ENCODE measurements at places on chromosomes 3 and 15.

- DNase-seq: no peak
These were observed 8.4 kb downstream of the MELTF start for GRCh38 chr3:197021231-197021630.

DNA sequence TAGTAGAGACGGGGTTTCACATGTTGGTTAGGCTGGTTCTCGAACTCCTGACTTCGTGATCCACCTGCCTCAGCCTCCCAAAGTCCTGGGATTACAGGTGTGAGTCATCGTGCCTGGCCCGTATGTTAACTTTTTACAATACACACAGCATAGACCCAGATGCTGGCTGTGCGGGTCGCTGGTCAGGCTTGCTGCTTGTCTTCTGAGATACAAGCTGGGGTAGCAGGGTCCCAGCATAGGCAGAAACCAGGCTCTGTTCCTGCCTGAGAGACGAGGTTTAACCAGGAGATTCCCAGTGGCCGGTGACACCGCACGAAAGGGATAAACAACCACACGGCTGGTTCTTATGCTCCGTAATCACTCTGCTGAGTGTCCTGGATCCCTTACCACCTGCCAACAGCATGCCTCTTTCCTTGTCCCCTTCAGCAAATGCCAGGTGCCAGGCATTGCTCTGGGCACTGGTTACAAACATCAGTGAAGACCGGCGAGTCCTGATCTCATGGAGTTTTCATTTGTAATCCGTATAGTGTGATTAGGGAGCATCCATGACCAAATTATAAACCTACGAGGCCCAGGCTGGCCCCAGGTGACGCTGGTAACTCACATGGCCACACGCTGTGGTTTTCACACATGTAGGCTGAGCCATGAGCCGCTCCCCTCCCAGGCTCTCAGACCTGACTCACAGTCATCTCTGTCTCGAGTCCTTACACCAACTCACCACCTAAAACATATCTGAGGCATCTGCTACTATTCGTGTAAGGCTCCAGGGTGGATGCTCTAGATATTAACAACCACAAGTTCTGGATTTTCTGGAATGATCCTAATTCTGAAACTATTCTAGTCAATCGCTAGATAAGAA lies 125.7 kb downstream of the PDZRN3 start:
- DNase-seq: no peak

DNA sequence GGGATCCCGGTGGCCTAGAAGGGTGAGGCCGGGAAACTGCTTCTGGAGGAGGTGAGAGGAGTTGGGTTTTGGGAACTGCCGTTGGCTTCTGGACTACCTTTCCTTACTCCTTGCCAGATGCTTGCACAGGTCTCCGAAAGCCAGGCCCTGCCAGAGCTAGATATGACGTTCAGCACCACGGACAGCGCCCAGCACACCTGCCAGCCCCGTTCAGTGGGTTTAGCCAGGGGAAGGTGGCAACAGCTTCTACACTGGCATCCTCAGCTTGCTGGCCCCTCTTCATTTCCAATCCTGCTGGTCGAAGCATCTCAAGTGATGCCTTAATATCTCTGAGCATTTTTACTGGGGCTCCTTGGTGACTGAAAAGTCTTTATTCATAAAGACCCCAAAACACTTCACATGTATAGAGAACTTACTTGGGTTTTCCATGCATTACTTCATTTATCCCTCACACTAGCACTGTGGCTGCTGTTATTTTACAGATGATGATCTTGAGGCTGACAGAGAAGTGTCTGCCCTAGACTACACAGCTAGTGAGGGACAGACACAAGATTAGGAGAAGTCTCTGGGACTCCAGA lies 21.9 kb downstream of the HCN4 start:
- peak; percentile 19 for DNase-seq

DNA sequence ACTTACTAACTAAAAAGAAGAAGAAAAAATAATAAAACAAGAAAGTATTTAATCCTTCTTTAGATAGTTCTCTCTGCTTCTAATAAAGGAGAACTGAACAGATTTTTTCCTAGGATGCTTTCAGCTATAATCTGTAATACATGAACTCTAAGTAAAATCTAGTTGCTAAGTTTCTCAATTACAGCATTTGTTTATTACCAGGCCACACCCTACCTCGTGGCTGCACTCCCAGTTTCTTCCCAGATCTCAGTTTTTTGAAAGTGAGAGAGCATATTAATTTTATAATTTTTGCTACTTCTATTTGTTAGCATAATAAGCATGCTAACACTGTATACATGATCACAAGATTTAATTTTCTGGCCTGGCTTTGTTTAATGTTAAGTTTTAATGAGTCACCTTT lies 258.3 kb downstream of the IL5RA start:
- DNase-seq: no peak

GRCh38 chr3:67461667-67462142 lies 192.7 kb downstream of the SUCLG2 start:
- DNase-seq: no peak

- no peak for DNase-seq
These were observed 118.2 kb upstream of the MRPL3 start for GRCh38 chr3:131620977-131621376.

DNA sequence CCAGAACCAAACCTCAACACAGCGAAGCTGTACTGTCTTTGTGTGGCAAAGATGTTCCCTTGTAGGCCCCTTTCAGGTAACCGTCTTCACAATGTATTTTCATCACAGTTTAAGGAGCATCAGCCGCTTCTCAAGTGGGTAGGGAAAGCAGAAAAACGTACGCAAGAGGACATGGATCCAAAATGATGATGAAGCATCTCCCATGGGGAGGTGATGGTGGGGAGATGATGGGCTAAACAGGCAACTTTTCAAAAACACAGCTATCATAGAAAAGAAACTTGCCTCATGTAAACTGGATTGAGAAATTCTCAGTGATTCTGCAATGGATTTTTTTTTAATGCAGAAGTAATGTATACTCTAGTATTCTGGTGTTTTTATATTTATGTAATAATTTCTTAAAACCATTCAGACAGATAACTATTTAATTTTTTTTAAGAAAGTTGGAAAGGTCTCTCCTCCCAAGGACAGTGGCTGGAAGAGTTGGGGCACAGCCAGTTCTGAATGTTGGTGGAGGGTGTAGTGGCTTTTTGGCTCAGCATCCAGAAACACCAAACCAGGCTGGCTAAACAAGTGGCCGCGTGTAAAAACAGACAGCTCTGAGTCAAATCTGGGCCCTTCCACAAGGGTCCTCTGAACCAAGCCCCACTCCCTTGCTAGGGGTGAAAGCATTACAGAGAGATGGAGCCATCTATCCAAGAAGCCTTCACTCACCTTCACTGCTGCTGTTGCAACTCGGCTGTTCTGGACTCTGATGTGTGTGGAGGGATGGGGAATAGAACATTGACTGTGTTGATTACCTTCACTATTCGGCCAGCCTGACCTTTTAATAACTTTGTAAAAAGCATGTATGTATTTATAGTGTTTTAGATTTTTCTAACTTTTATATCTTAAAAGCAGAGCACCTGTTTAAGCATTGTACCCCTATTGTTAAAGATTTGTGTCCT lies 60.0 kb downstream of the AAGAB start:
- no peak for DNase-seq

- no peak for DNase-seq
These were observed 69.7 kb downstream of the KLHL25 start for GRCh38 chr15:85725019-85725418.

DNA sequence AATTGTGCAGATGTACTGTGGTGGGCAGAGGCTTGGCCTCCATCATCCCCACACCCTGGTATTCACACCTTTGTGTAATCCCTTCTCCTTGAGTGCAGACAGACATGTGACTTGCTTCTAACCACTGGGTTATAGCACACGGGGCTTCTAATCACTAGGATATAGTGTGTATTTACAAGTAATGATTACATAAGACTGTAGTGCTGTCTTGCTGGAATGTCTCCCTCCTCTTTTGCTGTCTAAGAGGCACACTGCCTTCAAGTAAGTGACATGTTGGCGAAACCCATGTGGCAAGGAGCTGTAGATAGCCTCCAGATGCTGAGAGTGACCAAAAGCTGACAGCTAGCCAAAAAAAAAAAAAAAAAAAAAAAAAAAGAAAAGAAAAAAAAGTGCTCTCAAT lies 542.7 kb upstream of the MDFIC2 start:
- no peak for DNase-seq

- DNase-seq: no peak
These were observed 459.9 kb upstream of the TPRG1 start for GRCh38 chr3:188711881-188712247.

DNA sequence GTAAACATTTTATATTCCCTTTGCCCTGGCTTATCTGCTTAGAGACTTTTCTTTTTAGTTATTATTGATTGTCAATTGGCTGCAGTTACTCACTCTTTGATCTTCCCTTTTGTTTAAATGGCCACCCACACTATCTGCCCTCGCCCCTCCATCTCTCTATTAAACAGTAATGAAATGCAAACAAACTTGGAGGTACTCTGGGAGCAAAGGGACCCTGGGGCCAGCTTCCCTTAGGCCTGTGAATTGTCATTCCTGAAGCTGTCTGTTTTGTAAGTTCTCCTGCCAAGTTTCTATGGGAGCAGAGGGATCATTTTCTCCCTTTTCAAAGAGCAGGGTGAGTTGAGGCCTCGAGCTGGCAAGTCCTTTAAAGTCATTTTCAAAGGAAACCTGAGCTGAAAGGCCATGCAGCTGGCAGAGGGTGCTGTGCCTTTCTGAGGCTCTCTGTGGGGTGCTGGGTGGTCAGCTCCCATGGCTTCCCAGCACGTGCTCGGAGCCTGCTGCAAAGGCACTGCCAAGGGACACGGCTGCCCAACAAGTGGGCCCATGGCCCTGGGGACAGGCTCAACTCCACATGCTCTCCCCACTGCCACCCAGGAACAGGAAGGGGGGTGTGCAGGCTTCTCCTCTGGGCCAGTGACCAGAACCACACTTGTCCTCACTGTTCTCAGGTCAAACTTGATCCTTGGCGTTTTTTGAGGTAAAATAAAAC lies 17.4 kb upstream of the RTP2 start:
- no peak for DNase-seq

DNA sequence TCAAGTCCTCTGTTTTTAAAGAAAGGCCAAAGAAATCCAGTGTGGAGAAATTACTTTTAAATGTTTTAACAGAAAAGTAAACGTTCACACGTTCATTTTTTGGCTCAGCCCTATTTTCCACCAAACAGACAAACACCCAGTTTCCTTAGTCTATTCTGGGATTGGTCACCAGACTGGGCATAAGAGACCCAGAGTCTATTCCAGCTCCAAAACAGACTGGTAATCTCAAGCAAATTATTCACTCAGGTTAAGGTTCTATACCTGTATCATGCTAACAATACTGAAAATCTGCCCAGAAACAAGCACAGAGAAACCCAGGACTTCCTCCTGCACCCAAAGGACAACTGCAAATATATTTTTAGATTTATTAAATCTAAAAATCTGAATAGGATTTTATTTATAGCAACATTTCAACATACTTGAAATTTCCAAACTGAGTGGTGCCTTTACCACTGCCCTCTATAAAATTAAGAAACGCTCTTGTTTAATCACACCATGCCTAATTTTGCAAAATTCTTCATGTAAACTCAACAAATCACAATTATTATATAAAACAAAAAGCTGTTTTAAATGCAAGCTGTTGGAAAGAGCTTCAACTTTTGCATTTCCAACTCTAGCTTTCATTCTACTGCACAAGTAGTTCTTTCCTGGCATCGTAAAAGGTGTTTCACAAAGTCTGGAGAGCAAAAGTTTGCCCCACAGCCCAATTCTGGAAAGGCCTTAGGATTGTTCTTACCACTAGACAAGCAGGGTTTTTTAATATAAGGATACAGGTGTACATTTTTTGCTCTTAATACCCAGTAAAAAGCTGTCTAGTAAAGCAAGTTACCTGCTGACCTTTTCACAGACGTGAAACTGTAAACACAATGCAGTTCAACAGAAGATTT lies 18.7 kb downstream of the ZNF148 start:
- no peak for DNase-seq

- DNase-seq: no peak
These were observed 537.8 kb upstream of the ROBO2 start for GRCh38 chr3:76502076-76502475.

- no peak for DNase-seq
These were observed 250.6 kb upstream of the LYSMD4 start for GRCh38 chr15:99983886-99984286.

GRCh38 chr3:65889707-65890099 lies 149.0 kb downstream of the MAGI1 start:
- no peak for DNase-seq

GRCh38 chr15:38521316-38521715 lies 43.3 kb downstream of the RASGRP1 start:
- no peak for DNase-seq

Data from activated T-helper 1 cell treated with anti-CD3 and anti-CD28 coated beads, Interleukin-2, amount 50 U/mL, for 16 hours (primary cell).